ENCODE measurements at places on chromosomes 13 and 19.

DNA sequence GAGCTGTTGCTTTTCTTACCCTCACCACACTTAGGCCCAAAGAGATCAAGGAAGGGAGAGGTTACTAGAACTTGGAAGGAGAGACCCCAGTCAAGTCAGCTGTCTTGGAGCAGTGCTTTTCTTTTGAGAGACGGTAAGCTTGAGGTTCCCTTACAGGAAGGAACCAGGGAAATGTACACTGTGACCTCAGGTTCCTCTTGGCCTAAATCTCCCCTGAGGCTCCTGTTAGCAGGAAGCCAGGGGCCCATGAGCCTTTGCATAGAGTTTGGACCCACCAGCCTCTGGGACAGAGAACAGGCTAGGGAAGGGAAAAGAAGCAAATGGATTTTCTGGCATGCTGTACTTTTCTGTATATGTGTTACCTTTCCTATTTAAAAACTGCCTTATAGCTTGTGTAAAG is 5.9 kb upstream of the GPR18 start:
- no peak for DNase-seq

DNA sequence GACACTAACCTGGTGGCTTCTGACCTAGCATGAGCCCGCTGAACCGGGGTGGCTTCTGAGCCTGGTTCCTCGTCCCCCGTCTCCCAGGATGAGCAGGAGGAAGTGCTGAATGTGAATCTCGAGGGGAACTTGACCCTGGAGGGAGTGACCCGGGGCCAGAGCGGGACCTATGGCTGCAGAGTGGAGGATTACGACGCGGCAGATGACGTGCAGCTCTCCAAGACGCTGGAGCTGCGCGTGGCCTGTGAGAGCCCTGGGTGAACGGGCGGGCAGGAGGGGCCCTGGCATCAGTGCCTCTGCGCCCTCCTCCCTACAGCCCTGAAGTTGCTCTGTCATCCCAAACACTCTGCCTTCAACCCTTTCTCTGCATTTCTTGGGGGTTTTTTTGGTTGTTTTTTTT is 5.6 kb downstream of the BCAM start:
- no peak for DNase-seq

- no peak for DNase-seq
These were observed 1.9 kb upstream of the EDDM13 start for GRCh38 chr19:56270676-56271075.

DNA sequence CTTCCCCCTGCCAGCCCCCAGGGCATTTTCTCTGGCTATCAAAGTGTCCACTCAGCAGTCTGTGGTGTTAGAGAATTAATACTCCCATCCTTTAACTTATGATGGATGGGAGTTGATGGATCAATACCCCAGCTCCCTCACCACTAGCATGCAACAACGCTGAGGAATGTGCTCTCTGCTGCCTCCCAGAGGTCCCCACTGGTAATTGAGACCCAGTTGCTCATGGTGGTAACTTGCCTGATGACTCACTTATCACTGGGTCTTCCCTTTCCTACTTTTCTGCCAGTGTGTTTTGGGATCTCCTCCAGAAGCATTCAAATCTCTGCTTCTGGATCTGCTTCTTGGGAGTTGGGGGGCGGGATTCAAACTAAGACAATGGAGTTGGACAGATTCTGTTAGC is 20.3 kb upstream of the CACNA1A start:
- DNase-seq, result peak; percentile 9

GRCh38 chr13:28306325-28306724 is 168.0 kb downstream of the PAN3 start:
- no peak for DNase-seq

- DNase-seq, result no peak
These were observed 9.8 kb downstream of the TPRX1 start for GRCh38 chr19:47794526-47794925.

- DNase-seq, result no peak
These were observed 22.7 kb downstream of the SLC25A15 start for GRCh38 chr13:40812102-40812501.

DNA sequence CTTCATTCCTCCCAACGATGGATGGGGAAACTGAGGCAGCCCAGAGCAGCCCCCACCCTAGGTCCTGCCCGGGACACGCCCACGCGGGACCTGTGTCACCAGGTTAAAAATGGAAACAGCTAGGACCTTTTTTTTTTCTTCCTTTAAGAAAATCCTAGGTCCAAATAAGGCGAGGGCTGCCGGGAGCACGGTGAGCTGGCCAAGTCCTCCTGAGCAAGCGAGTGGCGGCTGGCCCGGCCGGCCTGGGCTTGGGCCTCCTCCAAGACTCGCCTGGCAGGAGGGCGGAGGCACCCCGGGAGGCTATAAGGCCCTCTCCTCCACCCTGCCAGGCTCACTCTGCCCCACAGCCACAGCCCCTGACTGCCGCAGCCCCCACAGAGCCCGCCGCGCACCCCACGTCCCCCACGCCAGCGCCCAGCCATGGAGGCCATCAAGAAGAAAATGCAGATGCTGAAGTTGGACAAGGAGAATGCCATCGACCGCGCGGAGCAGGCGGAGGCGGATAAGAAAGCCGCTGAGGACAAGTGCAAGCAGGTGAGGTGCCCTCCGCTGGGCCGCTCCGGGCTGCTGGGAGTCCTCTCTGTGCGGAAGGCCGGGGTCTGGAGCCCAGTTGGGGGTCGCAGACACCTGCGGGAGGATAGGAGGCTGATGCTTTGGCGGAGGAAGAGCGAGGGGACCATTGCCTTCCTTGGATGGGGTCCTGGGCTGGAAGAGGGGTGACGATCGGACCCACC is 8.9 kb upstream of the TPM4 start:
- no peak for DNase-seq

Measured in activated naive CD8-positive, alpha-beta T cell treated with anti-CD3 and anti-CD28 coated beads for 36 hours (primary cell).